Left kidney (tissue), 8 donors: ENCODE measurements at places on chromosomes 7 and 10.

GRCh38 chr7:157425761-157426160 is 89.0 kb downstream of the DNAJB6 start:
- no peak for DNase-seq

DNA sequence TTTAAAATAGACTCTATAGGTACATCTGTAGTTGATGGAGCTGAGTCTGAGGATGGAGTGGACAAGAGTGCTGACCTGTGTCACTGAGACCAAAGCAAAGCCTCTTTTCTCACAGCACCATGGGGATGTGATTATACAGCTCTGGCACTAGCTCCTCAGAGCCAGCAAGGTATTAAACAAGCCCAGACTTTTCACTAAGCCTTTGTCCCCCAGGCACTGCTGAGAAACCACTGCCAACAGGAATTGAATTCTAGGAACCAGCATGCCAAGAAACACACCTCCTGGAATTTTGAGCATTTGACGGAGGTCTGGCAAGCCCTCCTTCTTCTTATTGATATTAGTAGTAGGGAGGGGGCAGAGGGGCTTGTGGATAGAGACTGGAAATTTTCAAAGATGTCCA is 147.0 kb downstream of the C1GALT1 start:
- DNase-seq = no peak

DNA sequence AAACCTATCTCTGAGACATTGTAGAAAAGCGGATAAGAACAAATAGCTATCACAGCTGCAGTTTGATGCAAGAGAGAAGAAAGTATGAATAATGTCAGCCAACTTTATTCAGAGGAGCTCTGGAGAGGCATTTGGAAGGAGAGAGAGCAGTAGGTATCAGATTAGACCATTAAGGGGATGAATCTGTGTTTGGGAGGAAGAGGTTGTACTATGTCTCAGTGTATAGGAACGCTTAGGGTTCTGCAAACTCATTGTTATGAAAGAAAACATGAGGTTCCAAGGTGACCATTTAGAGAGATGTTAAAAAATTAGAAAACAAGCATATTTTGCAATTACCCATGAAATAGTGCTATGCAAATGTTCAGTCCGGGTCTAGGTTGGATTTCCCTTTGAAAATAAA is 207.5 kb upstream of the GNAI1 start:
- DNase-seq = no peak

DNA sequence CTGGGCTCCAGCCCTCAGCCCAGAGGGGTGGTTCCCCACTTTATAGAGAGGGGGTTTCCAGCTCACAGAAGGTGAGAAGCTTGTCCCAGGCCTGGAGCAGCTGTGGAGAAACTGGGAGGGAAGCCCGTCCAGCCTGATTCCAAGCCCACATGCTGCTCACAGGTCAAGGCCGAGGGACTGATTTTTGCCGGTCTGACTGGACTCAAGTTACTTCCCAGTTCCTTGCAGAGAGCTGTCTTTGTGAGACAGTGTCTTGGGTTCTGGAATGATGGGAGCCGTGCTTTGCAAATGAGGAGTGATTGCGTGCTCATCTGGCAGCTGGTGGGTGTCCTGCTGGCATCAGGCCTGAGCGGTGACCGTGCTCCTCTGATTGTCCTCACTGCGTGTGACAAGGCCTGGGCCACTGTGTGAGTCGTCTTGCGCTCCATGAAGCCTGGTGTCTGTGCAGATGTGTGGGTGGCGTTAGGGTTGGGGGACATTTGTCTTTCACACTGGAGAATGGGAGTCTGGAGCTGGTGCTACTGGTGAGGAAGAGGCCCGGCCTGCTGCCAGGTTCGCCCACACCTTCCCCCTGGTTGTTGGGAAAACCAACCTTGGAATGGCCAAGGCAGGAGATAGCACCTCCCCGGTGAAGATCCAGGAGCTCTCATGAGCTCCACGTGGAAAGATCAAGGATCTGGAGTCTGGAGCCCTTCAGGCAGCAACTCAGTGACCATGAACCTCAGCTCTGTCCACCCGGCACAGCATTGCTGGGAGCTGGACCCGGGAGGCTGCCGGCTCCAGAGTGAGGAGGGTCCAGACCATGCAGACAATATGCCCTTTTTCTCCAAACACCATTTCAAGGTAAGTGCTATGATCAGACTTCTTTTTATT is 129.6 kb downstream of the SMURF1 start:
- no peak for DNase-seq

DNA sequence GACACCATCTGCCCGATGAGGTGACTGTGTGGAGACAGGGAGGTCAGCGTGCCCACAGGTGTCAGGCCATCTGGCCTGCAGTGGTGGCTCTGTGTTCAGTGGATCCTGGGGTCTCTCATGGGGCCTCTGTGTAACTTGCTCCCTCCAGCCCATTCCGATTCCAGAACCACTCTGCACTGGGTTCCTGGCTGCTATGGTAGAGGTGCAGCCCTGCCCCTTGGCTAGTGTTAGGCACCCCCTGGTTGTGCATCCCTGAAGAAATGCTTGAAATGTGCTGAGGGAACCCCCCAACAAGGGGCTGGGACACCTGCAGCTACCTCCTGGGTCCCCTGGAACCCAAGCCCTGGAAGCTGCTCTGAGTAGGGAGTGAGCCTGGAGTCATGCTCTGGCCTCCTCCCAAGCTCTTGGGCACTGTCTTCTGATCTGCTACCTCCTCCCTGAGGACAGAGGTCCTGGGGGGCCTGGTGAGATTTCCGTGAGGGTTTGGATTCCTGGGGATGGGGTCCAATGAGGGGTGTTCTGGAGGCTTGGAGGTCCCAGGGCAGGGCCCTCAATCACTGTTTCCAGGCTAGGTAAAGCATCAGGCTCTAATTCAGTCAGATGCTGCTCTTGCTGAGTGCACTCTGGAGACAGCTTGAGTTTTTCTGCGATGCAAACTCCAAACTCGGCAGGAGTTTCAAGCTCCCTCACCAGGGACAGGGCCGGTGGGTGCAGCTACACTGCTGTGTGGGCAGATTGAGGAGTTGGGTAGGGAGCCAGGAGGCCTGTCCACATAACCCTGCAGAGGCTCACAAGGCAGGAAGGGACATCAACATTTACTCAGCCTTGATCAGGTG is 27.7 kb downstream of the RAMP3 start:
- no peak for DNase-seq

DNA sequence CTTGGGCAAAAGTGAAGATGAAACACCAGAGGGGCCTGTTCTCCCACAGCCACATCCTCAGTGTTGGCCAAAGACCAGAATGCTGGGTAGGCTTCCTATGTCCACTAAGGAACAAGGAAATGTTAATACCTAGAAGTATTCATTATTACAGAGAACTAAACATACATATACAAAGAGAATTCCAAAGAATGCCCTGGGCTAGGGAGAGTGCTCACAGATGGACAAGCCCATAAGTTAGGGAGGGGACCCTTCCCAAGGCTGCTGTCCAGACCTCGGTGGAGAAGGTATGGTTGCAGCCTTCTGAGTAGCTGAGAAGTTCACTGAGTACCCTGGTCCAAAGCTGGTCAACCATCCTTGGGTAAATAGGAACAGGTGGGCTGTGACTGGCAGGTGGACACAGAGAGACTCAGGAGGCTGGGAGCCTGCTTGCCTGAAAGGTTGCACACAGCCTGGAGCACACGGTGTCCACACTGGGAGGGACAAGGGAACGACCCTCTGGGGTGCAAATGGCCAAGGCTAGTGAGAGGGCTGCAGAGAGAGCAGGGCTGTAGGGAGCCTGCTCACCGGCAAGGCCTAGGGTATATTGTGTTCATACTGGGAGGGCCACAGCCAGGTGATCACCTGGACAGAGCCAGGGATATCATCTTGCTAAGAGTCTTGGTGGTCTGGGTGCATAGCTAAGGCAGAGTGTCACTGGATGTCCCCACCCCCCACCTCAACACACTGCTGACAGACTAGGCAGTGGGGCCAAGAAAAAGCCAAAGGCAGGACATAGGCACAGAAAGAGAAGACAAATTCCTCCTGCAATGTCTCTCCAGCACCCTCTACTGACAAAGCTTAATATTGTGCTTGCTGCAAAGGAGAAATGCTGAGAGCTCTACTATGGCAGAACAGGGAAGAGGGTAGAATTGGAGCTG is 40.3 kb downstream of the CPVL start:
- peak; percentile 88 for DNase-seq

DNA sequence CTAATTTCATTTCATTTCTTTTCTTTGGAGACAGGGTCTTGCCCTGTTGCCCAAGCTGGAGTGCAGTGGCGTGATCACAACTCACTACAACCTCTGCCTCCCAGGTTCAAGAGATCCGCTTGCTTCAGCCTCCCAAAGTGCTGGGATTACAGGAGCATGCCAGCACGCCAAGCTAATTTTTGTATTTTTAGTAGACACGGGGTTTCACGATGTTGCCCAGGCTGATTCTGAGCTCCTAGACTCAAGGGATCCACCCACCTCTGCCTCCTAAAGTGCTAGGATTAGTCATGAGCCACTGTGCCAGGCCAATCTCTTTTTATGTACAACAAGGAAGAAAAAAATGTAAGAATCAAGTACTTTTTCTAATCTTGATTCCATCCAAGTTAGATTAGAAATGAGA is 10.7 kb upstream of the KMT2E start:
- DNase-seq = no peak

DNA sequence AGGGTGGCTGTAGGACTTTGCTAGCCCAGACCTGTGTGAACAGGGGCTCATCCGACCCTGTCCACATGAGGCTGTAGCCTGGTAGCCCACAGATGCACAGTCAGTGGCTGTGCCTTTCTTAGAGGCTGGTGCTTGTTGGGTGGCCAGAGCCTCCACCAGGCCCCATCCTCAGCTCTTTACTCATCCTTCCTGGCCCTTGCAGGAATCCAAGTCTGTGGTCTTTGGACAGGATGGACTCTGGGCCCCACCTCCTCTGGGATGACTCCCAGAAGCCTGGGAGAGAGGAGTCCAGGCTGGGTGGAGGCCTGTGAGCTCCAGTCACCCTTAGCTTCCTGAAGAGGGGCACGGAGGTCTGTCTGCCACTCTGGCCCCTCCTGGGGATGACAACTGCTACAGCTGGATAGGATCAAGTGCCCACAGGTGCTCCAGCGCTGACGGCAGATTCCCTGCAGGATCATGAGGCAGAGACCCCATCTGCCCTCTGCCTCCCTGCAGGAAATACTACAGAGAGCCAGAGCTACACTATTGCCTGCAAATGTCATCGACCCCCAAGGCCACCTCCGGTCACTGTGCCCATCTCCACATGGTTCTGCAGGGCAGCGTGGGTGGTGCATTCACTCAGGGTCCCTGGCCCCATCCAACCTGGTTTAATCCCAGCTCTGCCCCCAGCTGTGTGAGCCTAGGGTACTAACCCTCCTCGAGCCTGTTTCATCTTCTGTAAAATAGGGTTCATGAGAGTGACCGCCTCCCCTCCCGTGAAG is 114.5 kb downstream of the PTPN20 start:
- no peak for DNase-seq

DNA sequence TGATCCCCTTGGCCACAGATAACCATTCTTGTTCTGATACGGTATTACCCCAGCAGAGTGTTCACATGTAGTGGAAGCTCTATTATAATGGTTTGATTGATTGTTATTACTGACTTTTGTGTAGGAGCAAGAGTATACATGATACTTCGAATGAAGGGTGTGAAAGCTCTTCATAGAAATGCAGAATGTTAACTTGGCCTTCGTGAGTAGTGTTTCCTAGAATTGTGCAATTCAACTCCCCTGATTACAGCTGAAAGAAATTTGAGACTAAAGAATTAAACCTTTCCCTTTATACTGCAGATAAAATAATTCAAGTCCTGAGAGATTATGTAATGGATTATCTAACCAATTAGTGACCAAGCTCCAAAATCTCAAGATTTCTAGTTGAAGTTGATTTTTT is 38.2 kb downstream of the MKLN1 start:
- no peak for DNase-seq

DNA sequence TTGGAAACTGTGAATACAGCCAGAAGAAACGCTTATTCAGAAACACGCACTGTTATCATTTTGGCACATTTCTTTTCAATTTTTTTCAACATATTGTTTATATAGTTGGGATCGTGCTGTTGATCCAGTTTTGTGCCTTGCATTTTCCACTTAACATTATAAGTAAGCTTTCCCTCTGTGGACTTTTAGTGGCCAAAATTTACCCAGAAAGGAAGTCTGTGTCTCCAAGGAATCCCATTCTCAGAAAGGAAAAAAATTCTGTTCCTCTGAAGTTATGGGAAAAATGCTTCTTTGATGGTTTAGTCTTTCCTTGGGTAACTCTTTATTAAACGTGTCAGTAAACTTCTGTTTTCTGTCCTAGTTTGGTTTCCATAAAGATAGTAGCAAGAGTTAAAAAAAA is 280.0 kb downstream of the REEP3 start:
- DNase-seq = no peak
